Left colon (tissue), 2 donors: ENCODE measurements at places on chromosomes 5 and 9. TPM values are rescaled to one million over a fixed set of nuclear protein-coding genes. Genes with fewer than 3 reads are reported as not detected.
A peak's percentile ranks its signal among the peaks of the same experiment; 100 is the strongest.

CCNJL gene
- 27.7 TPM for total RNA-seq

PDE6A gene
- total RNA-seq, result 4.7 TPM

LCN15 gene
- 15.9 TPM for total RNA-seq

RABGAP1 gene
- 58.8 TPM for total RNA-seq

WDR38 gene
- total RNA-seq, result not detected

CCL28 gene
- total RNA-seq, result 97.0 TPM

FOXD1 gene
- 0.20 TPM for total RNA-seq

CYSRT1 gene
- 0.47 TPM for total RNA-seq

LRRC19 gene
- total RNA-seq, result 98.5 TPM

ENHO gene
- 2.3 TPM for total RNA-seq

TRIP13 gene
- 4.3 TPM for total RNA-seq

SERF1A gene
- total RNA-seq, result 1.8 TPM

TRAF2 gene
- total RNA-seq, result 23.7 TPM

DNA sequence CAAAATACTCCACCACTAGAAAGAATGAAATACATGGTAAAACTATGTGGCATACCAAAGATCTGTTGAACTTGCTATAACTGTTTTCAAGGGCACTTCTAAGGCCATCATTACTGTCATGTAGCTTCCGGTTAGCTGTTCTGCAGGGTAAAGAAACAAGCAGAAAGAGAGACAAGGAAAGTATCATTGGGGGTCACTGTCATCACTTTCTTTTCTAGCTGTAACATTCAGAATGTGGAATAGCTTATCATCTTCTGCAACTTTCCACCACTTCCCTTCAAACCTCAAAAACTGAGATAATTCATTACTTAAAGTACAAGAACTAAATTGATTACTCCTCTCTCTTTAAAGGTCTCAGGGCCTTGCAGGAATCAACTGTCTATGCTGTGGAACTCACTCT lies 57.6 kb downstream of the RASEF start:
- DNase-seq, result no peak

GRCh38 chr5:100758780-100759179 lies 144.3 kb downstream of the ST8SIA4 start:
- no peak for DNase-seq

DNA sequence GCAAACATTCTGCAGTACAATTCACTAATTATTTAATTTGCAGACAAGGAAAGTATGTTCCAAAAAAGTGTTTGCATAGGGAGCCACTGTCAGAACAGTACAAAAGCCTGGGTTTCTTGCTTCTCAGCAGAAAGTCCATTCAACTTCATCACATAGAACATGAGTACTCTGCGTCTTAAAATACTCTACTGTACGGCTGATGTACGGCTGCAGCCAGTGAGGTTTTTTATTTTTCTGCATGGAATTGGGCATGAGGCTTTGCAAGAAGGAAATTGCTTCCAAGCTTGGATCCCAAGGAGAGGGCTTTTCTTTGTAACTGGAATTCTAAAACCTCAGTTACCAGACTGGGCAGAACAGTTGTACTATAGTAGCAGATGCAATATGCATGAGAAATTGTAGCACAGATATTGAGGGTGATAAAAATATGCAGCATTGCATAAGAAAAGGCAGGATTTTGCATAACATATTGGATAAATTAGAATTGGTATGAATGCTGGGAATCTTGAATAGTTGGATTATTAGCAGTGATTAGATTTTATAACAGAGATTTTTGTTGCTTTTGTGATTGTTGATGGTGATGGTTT lies 178.1 kb upstream of the CDH9 start:
- no peak for DNase-seq

DNA sequence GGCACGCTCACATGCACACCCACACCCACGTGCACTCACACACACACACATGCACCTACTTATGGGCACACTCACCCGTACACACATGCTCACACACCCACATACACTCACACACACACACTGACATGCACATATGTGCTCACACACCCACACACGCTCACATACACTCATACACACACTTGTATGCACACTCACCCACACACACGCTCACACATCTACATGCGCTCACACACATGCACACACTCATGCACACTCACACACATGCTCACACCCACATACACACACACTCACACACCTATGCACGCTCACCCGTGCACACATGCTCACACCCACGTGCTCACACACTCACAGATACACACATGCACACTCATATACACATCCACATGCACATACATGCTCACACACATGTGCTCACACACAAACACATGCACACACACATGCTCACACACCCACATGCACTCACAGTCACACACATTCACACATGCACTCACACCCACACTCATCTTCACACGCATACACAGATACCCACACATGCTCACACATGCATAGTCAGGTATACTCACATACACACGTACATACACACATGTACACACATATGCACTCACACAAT lies 138.3 kb downstream of the OLFM1 start:
- no peak for DNase-seq

DNA sequence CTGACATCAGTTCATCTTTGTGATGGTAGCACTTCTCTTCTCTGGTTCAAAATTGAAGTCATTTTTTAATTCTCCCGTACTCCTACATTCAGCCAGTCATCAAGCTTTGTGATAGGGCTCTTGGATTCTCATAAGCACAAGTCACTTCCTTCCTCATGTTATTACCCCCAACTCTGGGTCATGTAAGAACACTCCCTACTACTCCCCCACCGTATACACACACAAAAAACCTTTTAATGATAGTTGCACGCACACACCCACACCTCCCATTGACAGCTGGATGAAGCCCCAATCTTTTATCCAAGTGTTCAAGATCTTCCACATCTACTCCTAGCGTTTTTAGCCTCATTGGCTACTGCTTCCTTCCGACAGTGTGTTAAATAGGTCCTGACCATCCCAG lies 16.8 kb downstream of the KDM3B start:
- no peak for DNase-seq

DNA sequence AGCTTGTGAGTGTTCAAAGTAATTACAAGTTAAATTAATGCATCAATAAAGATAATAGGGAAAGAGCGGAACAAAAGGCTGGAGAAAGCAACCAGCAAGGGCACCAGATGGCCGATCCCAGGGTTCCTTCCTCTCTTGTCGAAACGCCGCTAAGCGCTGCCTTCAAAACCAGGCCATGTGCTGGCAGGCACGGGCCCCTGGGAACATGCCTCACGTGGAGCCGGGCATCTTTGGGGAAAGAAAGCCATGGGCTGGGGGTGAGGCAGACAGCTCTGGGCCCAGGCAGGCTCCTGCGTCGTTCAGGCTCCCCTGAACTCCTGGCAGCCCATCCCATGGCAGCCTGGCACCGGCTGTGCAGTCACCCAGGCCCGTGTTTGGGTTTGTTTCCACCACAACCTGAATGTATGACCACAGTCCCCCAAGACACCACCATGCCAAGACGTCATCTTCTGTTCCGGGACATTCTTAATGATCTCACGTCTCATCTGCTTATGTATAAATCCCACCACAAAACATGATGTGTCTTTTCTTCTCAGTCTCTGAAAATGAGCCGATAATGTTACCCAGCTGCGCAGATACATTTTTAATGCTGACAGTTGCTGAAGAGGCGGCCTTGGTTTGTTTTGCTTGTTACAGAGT lies 110.4 kb upstream of the SARDH start:
- no peak for DNase-seq

- DNase-seq, result peak; percentile 9
These were observed 509 bp downstream of the LVRN start for GRCh38 chr5:115962565-115963402.

DNA sequence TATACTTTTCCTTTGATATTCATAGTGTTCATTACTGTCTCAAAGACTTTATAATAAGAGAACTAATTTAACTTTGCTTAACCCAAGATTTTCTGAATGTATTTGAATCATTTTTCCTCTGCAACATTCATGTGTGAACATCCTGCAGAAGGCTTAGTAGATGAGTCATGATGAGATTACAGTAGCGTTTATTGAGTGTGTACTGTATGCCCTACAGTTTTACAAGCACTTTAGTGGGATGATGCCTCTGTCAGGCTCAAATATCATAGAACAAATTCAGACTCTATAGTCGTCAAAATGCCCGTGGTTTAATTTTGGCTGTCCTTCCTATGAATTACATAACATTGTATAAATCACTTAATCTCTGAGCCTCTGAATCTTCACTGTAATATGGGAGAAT lies 41.2 kb downstream of the FYB1 start:
- DNase-seq, result no peak

DNA sequence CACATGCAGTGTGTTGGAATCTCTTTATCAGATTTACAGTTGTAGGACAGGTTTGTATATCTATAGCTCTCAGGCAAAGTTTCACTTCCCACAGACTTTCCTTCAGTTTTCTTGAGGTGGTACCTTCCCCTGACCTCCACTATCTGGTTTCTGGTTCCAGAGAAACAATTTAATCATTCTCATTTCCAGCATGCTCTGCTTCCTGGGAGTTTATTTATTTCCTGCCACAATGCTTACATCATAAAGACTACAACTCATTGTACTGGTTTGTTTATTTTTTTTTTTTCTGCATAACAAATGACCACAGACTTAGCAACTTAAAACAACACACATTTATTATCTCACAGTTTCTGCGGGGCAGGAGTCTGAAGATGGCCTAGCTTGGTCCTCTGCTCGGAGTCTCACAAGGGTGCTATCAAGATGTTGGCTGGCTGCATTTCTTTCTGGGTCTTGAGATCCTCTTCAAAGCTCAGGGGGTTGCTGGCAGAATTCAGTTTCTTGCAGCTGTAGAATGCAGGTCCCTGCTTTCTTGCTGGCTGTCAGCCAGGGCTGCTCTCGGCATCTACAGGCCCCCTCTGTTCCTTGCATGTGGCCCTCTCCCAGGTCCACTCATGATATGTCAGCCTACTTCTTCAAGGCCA lies 247.7 kb downstream of the ENC1 start:
- DNase-seq, result no peak

DNA sequence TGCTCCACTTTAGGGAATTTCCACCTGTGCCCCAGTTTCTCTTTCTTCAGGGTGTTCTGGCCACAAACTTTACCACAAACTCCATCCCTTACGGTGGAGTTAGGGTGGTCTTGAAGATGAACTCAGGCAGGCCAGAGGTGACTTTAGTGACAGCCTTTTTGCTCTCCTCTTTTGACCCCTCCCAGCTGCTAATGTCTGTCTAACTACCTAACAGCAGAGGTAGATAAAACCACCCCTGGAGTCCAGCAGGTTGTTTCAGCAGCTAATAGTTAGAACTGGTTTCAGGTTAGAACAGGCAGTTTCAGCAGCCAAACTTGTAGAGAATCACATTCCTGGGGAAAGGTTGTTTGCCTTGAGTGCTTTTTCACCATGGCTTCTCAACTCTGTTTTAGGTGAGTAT lies 971.3 kb upstream of the CDH18 start:
- DNase-seq, result no peak

DNA sequence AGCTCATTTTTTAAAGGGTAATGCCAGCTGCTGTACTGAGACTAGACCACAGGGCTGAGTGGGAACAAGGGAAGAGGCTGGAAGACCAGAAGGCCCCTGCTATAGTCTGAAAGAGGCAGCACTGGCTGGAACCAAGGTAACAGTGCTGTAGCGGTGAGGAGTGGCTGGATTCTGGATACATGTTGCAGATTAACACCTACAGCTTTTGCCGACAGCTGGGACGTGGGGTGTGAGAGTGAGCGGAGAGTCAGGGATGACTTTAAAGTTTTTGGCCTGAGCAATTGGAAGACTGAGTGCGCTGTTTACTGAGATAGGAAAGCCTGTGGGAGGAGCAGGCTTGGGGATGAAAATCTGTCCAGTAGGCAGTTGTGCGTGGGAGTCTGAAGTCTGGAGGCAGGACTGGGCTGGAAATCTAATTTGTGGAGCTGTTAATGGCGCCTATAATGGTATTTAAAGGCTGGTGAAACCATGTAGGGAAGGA lies 26.5 kb downstream of the AQP7 start:
- DNase-seq, result no peak

DNA sequence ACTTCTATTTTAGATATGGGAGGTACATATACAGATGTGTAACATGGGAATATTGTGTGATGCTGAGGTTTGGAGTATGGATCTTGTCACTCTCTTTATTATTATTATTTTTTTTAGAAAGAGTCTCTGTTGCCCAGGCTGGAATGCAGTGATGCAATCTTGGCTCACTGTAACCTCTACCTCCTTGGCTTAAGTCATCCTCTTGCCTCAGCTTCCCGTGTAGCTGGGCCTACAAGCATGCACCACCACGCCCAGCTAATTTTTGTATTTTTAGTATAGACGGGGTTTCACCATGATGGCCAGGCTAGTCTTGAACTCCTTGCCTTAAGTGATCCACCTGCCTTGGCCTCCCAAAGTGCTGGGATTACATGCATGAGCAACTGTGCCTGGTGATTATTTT lies 138.4 kb upstream of the SLC28A3 start:
- DNase-seq, result no peak

DNA sequence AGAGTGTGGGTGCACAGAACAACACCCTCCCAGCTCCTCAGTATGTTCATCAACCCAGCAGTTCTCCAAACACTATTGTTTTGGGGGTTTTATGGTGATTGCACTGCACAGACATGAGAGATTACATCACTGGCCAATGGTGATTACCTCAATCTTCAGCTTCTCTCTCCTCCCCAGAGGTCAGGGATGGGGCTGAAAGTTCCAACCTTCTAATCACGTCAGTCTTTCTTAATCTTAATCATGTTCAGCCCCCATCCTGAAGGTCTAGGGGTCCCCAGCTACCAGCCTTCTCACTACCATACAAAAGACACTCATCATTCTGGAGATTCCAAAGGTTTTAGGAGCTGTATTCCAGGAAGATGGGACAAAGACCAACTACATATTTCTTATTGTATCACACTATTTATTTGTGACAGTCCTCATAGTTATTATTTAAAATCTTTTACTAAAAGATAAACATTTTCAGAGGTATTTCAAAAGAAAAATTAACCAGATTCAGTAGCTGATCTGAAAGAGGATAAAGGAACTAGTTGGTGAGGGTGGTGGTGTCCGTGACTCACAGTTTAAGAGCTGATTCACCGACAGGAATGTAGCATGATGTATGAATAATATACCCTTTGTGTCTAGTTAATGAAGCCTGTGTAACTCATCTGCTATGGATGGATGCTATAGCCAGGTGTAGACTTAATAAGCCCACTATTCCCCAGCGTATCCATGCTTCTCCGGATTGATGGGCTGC lies 35.6 kb downstream of the RASEF start:
- DNase-seq, result no peak

GRCh38 chr5:123647066-123647465 lies 135.1 kb downstream of the CSNK1G3 start:
- no peak for DNase-seq

GRCh38 chr5:98927242-98927988 lies 1.4 kb downstream of the CHD1 start:
- DNase-seq, result peak; percentile 47

GRCh38 chr5:98275980-98276379 lies 497.5 kb upstream of the RGMB start:
- no peak for DNase-seq

- DNase-seq, result no peak
These were observed 119.9 kb downstream of the PAX5 start for GRCh38 chr9:36914212-36914577.

DNA sequence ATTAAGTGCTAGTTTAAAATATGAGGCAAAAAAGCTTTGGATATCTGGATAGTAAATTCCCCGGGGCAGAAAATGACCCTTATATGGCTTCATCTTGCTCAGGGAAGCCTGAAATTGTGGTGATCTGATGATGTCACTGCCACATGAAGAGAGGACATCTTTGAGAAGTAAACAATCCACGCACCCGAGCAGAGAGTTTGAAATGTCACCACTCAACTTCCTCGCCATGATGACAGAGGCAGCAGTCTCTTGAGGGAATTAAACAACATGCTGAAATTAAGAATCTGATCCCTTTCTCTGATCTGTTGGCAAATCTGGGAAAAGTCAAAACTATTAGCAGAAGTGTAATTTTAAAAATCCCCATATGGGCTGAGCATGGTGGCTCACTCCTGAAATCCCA lies 110.0 kb downstream of the TLE1 start:
- no peak for DNase-seq
